ENCODE measurements at places on chromosomes 4 and X.

GRCh38 chrX:31323658-31324057, 251.8 kb upstream of the FTHL17 start:
- DNase-seq: no peak

GRCh38 chr4:37068580-37068979, 176.0 kb upstream of the NWD2 start:
- no peak for DNase-seq

GRCh38 chrX:119871245-119871598, 311 bp downstream of the RNF113A start:
- no peak for DNase-seq

DNA sequence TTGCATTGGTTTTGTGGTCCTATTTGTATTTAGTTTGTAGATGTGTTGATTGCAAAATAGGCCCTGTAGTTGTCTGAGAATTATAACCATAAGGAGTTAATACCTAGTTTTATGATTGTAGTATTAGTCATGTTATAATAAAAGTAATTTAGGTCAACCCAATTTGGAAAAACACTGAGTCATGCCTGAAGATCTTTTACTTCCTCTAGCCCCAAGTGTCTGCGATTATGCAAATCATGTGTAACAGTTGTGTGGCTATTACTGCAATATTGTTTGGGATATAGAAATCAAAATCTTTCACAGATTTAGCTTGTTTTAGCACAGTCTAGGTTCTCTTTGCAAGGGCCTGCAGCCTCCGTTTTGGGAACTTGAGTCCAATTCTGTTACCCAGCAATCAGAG, 12.6 kb downstream of the SRD5A3 start:
- DNase-seq: no peak

DNA sequence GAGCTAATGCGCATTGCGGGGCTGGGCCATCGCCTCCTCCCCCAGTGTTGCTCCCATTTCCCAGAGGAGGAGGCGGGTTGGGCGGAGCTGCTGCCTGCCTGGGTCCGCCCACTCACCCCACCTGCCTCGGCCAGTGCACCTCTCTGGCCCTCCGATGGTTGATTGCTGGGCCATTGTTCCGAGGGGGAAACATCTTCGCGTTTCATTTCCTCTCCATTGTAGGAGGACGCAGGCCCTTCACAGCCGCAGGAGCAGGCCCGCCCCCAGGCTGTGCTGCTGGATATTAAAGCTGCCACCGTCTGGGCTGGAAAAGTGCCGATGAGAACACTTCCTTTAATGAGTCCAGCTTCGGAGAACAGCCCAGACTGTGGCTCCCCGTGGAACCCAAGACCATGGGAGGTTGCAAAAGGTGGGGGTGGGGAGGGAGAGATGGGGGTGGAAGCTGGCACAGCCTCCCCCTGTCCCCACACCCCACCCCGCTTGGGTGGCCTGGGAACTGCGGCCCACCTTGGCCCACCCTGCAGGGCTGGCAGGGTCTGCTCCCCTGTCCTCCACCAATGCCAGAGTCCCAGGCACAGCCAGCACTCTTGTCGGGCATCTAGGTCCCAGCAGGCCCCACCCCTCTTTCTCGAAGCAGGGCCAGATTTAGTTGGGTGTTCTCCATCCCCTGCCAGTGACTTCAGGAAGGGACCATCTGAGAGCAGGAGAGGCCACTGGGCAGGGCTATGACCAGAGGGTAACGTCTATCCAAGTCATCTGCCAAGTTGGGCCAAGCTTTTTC, 96.6 kb downstream of the ADRA2C start:
- DNase-seq: peak; percentile 36

DNA sequence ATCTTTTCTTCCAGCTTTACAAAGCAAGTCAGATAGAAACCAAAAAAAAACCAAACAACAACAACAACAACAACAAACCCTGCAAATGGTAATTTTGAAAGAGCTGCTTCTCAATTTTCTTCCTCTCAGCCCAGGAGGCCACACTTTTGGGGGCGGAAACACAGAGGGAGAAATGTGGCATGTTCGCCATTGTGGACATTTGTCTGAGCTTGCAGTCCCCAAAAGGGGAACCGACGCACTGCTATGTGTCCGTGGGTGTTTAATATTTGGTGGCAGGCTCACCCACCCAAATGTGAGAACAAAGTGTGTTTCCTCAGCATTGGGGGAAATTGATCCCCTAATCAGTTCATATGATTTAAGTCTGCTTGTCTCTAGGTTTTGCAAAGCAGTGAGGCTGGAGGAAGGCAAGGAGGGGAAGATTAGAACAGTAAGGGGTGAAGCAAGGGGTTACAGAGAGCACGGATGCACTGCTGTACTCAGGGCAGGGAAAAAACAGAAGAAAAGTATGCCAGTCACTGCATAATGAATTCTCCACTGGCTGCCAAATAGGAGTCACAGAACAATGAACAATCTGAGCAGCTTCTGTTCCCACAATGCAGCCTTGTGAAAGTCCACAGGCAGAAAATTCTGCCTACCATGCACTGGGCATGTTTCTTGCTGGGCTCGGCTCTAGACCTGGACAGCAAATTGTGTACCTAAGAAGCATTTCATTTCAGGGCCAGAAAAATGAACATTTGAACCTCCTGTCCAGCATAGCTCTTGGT, 74.7 kb upstream of the GPM6B start:
- peak; percentile 18 for DNase-seq

DNA sequence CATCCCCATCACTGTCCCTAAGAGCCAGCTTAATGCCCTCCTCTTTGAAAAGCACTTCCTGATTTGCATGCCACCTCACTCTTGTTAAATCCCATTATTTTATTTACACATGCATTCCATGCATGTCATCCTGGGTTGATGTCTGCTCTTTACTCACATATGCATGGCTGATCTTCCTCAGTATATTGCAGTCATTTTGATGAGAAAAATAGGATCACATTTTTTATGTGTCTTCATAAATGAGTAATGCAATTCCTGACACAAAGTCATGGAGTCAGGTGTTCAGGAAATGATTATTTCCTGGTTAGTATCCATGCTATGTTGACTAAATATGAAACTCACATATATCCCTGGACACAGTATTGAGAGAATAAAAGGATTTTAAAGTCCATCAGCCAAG, 204.7 kb downstream of the SLIT2 start:
- DNase-seq: no peak

- DNase-seq: no peak
Measured at GRCh38 chr4:184000457-184001396, 95.6 kb downstream of the STOX2 start.

DNA sequence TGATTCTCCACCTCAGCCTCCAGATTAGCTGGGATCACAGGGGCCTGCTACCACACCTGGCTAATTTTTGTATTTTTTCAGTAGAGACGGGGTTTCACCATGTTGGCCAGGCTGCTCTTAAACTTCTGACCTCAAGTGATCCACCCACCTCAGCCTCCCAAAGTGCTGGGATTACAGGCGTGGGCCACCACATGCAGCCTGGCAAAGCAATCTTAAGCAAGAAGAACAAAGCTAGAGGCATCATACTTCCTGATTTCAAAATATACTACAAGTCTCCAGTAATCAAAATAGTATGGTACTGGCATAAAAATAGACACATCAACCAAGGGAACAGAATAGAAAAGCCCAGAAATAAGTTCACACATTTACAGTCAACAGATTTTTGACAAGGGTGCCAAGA, 12.8 kb upstream of the F8A1 start:
- no peak for DNase-seq

- DNase-seq: peak; percentile 14
Measured at GRCh38 chrX:20116577-20117240, at the start of gene MAP7D2. Gene MAP7D2 (minus strand): TSS chrX:20116907. CDS start chrX:20116879, 28 bp downstream.

DNA sequence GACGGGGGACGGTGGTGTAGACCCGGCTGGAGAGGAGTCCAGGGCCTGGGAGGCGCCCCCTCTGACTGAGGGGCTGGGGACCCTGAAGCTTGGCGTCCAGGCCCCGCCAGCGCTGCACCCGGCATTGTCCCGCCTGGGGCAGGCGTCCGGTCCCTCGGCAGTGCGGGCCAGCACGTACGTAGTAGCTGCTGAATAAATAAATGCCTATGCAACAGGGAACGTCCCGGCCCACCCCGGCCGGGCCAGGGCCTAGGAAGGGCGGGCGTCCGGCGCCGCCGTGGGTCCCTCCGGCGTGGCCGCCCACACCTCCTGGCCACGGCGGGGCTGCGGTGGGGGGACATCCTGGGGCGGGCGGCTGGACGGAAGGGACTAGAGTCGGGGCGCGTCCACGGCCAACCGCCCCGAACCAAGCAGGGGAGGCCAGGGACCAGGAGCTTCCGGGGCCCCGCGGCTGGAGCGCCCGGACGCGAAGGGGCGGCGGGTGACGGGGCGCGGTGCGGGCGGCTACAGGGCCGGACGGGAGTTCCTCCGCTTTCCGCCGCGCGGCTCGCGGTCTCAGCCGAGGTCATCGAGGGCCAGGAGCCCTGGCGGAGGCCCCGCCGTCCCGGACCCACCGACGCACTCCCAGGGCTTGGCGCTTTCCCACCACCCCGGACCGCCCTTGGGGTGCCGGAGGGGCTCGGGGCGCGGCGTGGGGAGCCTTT, 886 bp upstream of the WWC2 start:
- peak; percentile 60 for DNase-seq

GRCh38 chr4:165094873-165095272, 17.8 kb downstream of the TMEM192 start:
- no peak for DNase-seq

GRCh38 chr4:154344686-154345085, 146.9 kb downstream of the DCHS2 start:
- no peak for DNase-seq

- DNase-seq: peak; percentile 5
Measured at GRCh38 chr4:2253160-2254084, 8.5 kb downstream of the MXD4 start.

- no peak for DNase-seq
Measured at GRCh38 chr4:140533951-140534480, 10.0 kb downstream of the ELMOD2 start.

GRCh38 chrX:68203646-68204045, 229.6 kb downstream of the OPHN1 start:
- no peak for DNase-seq

GRCh38 chr4:133474501-133474900, 325.4 kb downstream of the PCDH10 start:
- DNase-seq: no peak

- DNase-seq: no peak
Measured at GRCh38 chr4:84151574-84151973, 347.5 kb downstream of the NKX6-1 start.

- DNase-seq: no peak
Measured at GRCh38 chr4:92328095-92328494, 24.3 kb downstream of the GRID2 start.

All from kidney (tissue), 22 donors.